ENCODE measurements at places on chromosomes 6 and 20.

DNA sequence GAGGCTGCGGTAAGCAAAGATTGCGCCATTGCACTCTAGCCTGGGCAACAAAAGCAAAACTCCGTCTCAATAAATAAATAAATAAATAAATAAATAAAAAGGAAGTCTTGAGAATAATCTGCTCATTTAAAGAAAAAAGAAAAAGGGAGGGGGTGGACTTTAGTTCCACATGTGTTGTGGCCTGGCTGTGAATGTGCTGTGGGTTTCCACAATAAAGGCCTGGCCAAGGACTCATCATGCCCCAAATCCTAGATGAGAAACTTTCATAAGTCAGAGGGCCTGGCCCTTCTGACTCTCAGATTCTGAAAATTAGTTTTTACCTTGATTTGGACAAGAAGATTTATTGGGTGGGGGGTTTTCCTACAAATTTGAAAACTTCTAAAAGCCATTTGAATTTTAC lies 48.4 kb downstream of the RIOK1 start:
- no peak for DNase-seq

- DNase-seq = no peak
Measured at GRCh38 chr20:24659835-24660234, 190.4 kb downstream of the SYNDIG1 start.

DNA sequence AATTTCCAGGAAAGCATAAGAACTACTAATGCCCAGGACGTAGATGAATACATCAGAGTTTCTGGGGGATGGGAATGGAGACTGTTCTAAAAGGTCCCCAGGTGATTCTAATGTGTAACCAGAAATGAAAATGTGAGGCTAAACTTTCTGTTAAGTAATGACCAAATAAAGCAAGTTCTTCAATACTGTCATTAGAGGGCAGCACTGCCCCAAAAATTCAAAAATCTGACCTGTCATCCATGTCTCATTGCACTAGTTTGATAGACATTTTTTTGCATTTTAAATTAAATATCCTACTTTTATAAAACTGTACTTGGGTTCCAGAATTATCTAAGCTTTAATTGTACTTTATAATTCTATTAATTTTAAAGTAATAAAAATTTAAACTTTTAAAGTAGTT lies 94.9 kb downstream of the RFX6 start:
- DNase-seq = no peak

- no peak for DNase-seq
Measured at GRCh38 chr6:157491571-157492232, 110.7 kb downstream of the ZDHHC14 start.

- no peak for DNase-seq
Measured at GRCh38 chr6:2865694-2866151, 24.1 kb upstream of the SERPINB1 start.
